SHP77 (cell line): ENCODE measurements at places on chromosomes 2 and 18.

- DNase-seq: no peak
Measured at GRCh38 chr2:3503483-3503882, 15.8 kb downstream of the ADI1 start.

DNA sequence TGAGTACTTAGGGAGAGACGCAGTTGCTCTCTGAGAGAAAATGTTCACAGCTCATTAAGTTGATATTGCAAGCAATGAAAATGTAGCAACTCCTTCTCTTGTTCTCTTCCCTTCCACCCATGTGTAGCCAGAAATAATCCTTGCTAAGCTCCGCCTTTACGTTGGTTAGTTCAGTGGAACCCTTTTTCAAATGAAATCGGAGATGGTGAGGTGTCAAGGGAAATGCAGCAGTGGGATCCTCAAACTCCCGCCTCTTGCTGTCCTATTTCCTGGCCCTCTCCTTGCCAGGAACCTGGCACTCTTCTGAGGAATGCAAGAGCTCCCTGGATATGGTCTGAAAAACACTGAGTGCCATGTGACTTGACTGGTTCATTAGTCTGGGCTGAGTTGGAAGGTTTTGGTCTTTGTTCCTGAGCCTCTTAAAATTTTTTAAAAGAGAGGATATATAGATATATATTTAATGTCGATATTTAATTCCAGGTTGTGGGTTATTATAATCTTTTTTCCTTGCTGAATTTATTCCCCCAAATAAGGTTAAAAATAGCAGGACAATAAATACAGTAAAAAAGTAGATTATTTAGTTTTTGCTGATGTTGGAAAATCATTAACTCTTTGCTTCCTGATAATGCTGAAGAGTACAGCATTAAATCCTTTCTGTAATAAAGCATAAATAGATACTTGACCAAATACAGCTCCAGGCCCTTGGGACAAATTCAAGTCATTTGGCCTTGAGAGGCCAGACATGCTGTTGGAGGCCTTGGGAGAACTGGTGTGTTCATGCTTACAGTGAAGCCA is 116.2 kb downstream of the EML6 start:
- DNase-seq: no peak

DNA sequence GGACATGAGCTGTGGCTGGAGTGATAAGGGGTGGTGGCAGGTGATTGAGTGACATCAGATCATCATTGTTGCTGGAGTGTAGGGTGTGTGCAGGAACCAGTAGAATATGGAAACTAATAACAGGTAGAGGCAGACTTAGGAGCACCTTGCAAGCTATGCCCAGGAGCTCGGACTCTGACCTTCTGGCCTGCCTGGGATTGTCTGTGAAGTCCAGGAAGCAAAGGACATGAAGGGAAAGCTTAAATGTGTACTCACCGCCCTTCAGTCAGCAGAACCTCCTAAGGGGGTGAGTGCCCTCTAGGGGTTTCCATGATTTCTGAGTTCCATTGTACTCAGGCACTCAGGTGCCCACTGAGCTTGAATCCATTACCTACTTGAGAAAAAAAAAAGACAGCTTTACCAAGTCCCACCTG is 104.2 kb downstream of the CRIM1 start:
- DNase-seq: peak; percentile 42

DNA sequence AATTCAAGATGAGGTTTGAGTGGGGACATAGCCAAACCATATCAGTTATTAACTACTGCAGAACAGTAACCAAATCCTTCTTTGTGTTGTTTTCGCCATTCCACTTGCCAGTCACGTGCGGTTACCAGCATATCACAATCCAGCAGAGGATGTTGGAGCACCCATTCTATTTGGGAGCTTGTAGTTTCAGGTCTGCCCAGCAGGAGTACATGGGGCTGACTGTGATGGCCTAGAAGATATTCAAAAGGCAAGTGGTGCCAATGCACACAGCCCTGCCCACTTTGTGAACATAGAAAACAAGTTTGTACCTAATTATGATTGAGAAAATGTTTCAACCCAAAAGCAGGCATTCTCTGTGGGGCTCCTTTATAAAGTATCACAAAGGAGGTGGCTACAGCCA is 57.0 kb downstream of the ZNF519 start:
- DNase-seq: no peak

GRCh38 chr2:38584881-38585280 is 17.8 kb downstream of the HNRNPLL start:
- no peak for DNase-seq

DNA sequence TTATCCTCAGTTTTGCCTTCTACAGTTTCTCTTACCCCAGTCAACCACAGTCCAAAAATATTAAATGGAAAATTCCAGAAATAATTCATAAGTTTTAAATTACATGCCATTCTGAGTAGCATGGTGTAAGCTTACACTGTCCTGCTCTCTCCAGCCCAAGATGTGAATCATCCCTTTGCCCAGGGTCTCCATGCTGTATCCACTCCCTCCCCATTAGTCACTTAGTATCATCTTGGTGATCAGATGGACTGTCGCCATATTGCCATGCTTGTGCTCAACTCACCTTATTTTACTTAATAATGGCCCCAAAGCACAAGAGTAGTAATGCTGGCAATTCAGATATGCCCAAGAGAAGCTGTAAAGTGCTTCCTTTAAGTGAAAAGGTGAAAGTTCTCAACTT is 18.5 kb upstream of the CCNT2 start:
- DNase-seq: no peak

DNA sequence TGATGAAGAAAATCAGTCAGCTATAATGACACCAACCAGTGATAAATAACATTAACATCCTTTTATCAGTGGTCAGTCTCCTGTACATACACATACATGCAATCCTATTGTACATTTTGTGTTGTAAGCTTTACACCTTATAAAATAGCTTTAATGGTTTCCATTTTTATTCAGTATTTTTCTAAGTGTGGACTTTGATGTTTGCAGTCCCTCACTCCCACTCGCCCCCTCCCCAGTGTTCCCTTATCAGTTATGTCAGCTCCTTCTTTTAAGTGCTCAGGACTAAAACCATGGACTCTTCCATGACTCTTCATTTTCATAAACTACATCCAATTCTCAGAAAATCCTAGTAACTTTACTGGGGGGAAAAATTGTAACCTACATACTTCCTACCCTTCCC is 713.0 kb downstream of the LRRTM4 start:
- no peak for DNase-seq

GRCh38 chr2:86477349-86477748 is 36.2 kb downstream of the KDM3A start:
- no peak for DNase-seq

- DNase-seq: no peak
Measured at GRCh38 chr2:122323927-122324326, 568.5 kb downstream of the TSN start.

DNA sequence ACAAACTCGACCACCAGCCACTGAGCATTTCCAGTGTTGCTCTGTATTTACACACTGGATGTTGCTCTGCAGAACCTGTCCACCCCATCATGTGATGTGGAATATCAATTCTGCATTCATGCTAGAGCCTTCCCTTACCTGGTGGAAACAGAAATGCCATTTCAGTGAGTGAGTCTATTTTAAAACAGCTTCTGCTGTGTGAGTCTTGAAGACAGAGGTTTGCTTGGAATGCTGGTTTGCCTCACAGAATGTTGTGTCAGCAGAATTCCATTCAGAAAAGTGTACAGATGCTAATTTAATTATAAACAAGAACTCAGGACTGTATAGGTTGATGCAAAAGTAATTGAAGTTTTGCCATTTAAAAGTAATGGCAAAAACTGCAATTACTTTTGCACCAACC is 118.3 kb downstream of the MAP3K20 start:
- DNase-seq: no peak

DNA sequence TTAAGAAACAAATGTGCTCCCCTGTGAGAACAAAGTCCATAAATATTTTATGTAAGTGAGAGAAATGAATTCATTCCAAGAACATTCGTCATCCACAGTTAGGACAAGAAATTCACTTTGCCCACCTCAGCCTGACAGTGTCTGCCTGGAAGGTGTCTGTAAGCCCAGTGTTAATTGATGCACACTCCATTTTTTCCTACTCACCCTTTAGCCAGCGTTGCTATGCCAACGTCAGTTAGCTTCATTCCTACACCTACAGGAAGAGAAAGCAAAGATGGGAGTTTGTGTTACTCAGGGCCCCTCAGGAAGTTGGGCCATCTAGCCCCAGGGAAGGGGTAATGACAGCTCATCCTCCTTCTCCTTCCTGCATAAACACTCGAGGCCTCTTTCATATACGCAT is 131.0 kb downstream of the ALPK2 start:
- no peak for DNase-seq

DNA sequence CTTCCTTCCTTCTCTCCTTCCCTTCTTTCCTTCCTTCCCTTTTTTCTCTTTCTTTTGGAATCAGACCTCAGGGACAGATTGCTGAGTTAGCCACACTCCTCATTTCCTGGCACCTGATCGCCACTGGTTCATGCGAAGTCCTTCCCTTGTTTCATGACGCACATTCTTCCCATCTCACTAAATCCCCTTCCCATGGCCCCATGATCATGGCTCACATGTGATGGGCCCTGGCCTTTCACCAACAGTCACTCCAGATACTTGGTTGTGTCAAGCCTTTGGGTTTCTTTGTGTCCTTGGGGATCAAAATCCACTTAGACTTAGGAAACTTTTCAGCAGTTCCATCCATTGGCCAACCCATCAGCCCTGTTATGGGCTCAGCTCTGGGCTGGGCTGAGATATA is 23.8 kb upstream of the ASPRV1 start:
- no peak for DNase-seq

DNA sequence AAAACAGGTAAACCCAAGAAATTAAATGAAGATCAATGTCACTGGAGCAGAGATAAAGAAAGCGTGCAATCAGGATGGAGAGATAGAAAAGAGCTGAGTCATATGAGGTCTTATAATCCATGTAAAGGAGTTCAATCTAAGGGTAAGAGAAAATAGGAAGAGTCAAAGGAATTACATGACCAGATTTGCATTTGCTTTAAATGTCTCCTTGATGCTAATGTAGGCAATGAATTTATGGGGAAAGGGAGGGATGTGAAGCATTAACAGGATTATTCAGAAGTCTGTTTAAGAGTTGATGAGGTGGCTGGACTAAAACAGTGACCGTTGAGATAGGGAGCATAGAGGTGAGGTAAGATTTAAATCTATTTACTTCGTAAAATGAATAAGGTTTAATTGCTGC is 623.1 kb downstream of the MBD2 start:
- DNase-seq: no peak

DNA sequence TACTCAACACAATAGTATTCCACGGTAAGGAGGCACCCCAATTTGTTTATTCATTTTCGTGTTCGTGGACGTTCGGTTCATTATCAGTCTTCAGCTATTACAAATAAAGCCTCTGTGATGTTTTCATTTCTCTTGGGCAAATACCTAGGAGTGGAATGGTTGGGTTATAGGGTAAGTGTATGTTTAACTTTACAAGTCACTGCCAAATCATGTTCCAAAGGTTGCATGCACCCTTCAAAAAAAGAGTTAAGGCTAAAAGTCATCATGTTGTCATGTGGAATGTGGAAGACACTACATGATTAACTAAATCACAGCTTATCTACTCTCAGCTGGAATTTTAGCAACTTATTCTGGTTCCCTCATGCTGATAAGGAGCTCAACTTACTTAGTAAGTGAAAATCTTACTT is 15.8 kb downstream of the INO80C start:
- DNase-seq: no peak

DNA sequence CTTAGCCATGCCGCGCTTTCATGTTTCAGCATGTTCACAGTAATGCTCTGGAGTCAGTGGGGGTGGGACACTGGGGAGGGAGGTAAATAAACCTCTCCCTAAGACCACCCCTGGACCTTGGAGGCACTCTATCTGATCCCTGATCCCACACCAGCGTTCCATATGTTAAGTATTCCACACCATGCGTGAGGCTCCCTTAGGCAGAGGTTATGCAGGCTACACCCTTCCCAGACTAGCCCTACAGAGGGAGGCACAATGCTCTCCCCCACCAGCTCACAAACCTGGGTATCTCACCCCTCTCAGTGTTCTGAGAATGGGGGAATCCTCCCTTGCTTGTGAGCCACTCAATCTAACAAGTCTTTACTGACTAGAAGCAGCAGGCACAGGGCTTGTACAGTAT is 1610.4 kb upstream of the ZEB2 start:
- DNase-seq: no peak

DNA sequence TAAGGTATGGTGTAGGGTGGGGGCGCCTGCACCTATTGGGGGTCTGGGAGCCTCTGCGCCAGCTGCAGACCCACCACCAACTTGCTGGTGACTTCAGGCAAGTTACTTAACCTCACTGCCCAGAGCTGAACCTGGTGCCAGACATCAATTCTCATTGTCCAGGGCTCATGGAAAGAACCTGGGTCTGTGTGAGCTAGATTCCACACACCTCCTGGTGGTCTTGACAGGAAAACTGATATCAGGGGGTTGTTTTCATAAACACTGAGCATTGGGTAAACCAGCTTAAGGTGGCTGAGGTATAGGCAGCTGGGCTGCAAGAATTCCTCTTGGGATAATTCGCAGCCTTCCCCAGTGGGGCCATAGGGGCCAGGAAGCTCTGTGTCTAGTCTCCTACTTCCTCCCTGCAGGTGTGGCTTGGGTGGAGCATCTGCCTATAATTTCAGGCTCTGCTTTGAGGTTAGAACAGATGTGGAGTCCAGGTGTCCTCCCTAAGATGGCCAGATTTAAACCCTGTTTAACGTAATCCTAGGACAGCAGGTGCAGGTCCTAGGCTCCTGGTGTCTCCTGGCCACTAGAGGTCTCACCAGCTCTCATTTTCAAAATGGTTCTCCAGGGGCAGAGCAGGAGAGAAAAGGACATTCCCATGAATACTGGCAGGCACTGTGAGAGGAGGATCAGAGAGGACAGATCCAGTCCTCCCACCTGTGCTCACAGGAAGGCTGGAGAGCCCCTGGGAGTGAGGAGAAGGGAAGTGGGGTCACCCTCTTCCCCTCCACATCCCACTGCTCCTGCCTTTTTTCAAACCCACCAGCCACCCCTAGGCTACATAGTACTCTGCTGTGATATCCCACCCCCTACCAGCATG is 100.4 kb upstream of the SMAD2 start:
- DNase-seq: peak; percentile 91

DNA sequence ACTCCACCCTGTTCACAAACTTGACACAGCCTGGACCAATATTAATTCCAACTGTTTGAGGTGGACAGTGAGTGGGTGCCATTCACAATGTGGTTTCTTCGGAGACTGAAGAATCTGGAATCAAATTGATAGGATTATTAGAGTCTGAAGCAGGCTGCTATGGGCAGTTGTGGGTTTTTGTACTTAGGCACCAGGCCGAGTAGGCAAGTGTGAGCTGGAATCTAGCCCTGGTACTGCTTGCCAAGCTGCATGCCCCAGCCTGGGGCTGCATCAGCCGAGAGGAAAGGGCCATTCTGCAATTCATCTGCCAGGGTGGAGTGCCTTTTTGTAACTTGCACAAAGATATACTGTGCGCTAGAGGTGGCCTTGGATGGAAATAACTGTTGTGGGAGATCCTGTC is 654.7 kb upstream of the FANCL start:
- no peak for DNase-seq

DNA sequence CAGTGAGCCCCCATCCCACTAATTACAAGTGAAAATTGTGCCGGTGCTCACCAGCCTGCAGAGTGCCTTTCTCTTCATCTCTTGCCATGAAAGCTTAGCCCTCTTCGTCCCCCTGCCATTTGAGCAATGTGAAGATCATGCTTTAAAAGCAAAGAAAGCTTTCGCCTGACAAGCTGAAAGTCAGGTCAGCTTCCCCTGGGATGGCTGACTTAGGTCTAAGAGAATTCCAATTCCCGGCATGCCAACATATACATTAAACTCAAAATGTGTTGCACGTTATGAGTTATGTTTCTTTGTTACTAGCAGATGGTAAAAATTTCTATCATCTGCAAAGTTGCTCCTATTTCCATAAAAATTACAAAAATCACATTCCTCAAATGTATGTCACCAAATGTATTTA is 129.8 kb downstream of the AFF3 start:
- DNase-seq: no peak
